ENCODE measurements at places on chromosomes 1 and 21. TPM values are rescaled to one million over a fixed set of nuclear protein-coding genes. Genes with fewer than 3 reads are reported as not detected.

Gene KCNJ10
- not detected for total RNA-seq

- no peak for DNase-seq
Observed at GRCh38 chr1:31036749-31037500, 28.6 kb downstream of the PUM1 start.

- DNase-seq, result no peak
Observed at GRCh38 chr1:203454986-203455471, 20.6 kb upstream of the PRELP start.

DNA sequence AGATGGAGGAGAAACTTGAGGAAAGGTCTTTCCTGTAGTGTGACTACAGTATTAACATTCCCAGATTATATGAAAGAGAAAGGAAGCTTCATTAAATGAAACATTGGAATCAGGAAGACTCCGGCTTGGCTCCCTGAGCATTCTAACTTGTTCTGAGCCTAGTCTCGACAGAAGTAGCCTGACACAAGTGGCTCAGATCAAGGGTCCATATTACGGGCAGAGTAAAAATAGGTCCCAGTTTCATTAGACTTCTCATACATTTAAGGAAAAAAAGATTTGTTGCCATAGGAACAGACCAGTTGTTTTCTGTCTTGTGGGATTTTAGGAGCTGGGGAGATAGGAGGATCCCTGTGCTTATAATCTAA, 12.8 kb downstream of the SMAP2 start:
- no peak for DNase-seq

DNA sequence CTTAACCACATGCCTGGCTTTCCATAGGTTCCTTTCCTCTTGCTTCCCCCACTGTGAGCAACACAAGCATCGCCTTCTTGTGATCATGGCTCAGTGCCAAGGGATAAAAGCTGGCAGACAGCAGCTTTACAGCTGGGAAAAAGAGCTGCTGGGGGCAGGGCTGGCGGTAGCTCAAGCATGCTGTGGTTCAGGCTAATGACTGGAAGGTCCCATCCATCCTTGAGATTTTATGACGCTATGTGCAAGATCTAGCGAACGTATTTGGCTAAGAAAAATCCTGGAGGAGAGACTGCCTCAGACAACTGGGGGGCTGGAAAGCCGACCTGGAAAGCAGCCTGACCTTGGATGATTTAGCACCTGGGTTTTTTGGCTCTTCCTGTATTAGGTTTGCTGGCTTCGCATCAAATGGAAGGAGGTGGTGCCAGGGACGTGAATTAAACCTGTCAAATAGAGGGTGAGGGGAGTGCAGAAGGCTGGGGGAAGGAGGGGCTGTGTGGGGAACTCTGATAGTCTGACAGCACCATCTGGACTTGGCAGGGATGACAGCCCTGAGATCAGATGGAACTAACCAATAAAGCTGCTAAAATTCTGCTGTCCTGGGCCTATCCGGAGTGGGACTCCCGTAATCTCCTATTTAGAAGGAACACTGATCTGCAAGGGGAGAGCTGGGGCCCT, 34.8 kb downstream of the ZMYND12 start:
- DNase-seq, result no peak

DNA sequence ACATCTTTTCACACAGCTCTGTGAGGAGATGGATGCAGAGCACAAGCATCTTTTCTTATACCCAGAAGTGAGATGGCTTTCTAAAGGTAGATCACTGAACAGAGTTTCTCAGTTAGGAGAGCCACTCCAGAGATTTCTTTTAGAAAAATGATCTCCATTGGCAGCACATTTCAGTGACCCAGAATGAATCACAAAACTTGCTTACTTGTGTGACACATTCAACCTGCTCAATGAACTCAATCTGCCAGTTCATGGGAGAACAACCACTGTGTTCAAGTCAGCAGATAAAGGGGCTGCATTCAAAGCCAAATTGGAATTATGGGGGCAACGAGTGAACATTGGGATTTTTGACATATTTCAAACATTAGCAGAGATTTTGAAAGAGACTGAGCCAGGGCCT, 78.3 kb downstream of the UCHL5 start:
- DNase-seq, result no peak

Gene BRDT
- not detected for total RNA-seq

Gene C1QTNF12
- not detected for total RNA-seq

DNA sequence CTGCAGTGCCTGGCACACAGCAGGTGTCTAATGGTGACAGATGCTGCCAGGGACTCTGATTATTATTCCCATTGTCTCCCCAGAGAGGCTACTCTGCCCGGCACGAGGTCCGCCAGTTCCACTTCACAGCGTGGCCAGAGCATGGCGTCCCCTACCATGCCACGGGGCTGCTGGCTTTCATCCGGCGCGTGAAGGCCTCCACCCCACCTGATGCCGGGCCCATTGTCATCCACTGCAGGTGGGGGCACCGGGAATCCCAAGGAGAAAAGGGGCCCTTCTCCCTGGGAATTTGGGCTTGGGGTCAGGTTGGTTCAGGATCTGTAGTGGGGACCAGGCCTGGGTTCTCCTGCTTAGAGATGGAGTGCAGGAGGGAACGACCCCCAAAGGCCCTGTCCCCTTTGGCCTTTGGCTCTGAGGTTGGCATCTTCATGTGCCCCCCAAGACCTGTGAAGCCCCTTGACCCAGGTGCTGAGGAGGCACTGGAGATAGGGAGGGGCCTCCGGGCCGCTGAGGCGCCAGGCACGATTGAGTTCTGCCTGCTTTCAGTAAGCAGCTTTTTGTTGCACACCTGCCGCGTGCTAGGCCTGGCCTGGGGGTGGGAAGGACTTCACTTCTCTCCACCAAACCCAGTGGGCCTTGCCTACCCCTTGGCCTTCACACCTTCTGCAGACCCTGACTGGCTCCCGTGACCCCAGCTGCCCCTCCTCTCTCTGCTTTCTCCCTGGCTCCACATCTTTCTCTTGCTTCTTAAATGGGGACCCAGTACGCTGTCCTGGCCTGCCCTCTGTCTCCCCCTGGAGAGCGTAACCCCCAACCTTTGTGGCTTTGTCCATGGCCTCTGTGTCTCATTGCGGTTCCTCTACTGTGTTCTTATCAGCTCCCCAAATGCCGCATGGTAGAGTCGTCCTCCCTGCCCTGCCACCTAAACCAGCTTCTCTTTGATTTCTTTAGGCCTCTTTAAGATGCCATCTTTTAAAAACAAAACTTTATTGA, 76.4 kb downstream of the PTPRU start:
- DNase-seq, result no peak

Gene SRGAP2B
- 12.1 TPM for total RNA-seq

DNA sequence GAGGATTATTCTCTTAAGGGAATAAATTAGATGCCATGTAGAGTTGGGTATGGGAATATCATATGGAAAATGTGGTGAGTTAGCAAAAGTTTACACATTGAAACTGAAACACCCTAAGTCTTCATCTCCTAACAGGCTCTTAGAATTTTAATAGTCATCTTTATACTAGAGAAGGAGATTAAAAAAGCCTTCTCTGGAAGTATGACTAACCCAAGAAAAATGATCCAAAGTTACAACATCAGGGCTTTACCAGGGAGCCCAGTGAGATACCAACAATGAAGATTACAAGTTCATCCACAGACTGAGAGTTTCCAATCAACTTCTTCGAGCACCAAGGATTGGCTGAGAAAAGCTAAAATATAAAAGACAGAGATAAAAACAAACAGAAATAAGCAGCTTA, 70.0 kb upstream of the KIAA0040 start:
- DNase-seq, result no peak

DNA sequence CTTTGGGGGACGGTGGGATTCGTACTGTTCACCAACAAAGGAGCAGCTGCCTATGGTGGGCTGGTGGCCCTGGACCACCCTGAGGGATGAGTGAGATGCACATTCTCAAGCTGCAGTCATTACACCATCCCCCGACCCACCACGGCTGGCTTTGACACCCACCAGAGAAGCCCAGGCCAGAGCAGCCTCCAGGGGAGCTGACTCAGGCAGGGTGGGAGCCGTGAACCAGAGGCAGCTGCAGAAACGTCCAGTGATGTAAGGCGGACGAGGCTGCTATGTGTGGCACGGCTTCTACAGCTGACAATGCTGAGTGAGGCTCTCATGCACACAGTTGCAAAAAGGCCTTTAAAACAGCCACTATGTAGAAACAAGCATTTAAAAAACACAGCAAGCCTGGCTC, 40.1 kb downstream of the CHAF1B start:
- DNase-seq, result no peak

Gene CR2
- total RNA-seq, result not detected

GRCh38 chr21:23811805-23812204, 1795.5 kb downstream of the MRPL39 start:
- DNase-seq, result no peak

Gene ANGEL2
- total RNA-seq, result 21.6 TPM

DNA sequence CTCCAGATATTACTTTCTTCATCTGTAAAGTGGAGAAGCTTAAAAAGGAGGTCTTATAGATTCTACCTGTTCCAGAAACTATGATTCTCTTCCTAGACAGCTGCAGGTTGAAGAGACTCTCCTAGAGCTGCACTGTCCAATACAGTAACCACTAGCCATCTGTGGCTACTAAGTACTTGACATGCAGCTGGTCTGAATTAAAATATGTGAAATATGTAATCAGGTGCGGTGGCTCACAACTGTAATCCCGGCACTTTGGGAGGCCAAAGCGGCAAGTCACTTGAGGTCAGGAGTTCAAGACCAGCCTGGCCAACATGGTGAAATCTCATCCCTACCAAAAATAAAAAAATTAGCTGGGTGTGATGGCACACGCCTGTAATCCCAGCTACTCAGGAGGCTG, 15.8 kb downstream of the APP start:
- DNase-seq, result no peak

Gene INTS7
- 7.5 TPM for total RNA-seq

Gene SPAG17
- total RNA-seq, result 0.39 TPM

DNA sequence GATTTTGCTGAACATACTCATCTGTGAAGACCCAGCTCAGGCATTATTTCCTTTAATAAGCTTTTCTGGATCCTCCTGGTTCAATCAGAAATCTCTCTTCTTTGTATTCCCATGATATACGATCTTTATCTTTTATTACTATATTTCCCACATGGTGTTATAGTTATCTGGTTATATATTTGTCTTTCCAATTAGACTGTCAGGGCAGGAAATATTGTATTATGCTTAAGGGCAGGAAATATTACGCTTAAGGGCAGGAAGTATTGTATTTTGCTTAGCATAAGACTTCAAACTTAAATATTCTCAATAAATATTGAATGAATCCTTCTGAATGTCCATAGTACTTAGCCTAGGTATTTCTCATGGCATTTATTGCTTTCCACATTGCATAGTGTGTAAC, 122.2 kb downstream of the COQ8A start:
- no peak for DNase-seq

Gene KRTAP19-7
- total RNA-seq, result not detected

Gene BCL2L15
- total RNA-seq, result 0.08 TPM

DNA sequence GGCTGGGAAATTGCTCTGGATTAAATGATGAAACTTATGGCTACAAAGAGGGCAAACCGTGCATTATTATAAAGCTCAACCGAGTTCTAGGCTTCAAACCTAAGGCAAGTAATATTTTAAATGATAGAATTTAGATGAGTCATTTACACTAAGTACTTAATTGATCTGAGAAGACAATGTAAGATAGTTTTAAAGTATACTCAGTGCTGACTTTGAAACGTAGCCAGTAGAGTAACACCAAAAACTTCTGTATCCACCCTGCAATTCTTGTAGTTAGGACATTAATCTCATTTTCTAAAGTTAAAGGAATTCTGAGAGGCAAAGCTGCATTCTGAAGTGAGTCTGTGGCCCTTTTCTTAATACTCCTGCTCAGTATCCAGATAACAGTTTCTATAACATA, 20.8 kb downstream of the ATP1B1 start:
- DNase-seq, result no peak

- DNase-seq, result no peak
Observed at GRCh38 chr1:117753652-117754051, 147.8 kb downstream of the TENT5C start.

Gene PRPF38B
- 11.1 TPM for total RNA-seq

Gene LCE3E
- not detected for total RNA-seq

Gene OR10R2
- not detected for total RNA-seq

GRCh38 chr1:153028766-153029165, 2.2 kb upstream of the SPRR1B start:
- DNase-seq, result no peak

DNA sequence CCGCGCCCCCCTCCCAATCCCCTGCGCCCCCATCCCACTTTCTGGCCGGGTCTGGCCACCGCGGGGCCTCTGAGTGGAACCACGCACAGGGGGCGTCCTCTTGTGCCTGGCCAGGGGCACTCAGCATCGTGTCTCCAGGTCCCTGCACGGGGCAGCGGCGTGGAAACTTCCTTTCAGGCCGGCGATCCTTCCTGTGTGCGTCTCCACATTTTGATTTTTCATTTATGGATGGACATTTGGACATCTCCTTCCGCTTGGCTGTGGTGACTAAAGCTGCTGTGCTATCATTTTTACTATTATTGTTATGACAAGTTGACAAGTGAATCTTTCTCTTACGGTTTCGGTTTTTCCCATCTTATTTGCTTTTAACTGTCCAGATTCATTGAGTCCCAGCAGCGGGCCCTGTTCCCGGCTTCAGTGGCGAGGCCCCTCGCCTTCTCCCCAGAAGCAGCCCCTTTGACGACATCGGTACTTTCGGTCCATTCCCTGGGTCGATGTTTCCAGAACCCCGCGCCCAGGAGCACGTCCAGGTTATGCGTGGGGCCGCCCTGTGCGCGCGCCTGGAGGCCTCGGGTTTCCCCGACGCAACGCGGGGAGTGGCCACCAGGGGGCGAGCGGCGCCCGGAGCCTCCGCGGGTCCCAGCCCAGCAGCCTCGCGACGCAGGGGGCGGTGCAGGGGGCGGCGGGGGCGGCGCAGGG, 12.4 kb upstream of the SLC19A1 start:
- peak; percentile 80 for DNase-seq

DNA sequence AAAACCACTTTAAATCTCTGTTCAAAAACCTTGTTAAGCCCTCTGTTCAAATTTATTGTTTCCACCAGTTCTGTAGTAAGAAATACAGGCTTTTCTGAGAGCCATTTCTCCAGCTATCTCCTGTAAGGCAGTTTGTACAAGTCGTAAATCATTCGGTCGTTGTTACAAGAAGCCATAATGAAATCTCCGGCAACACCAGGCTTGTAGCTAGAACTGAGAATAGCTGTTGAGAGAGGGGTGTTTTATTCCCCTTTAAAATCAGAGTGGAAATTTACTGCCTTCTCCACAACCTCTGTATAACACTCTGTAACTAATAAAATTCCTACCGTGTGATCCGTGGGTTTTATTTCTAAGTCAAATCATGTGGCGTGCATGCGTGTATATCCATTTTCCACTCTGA, 335.8 kb upstream of the KAZN start:
- no peak for DNase-seq

DNA sequence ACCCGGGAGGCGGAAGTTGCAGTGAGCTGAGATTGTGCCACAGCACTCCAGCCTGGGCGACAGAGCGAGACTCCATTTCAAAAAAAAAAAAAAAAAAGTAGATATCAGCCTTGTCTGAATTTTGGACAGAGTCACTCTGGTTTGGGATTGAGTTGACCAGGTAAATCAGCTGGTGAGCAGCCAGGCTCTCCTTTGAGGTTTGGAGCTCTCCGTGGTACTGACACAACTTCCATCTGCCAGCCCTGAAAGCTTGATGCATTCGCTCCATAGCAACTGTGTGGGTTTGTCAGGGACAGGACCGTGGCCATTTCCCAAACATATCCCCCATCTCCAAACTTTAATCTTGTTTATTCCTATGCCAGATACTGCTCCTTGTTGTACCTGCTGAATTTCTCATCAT, 155.2 kb downstream of the DMRTA2 start:
- no peak for DNase-seq

Measured in right atrium auricular region (tissue), 2 donors.